ENCODE measurements at places on chromosomes 5 and 9. TPM values are rescaled to one million over a fixed set of nuclear protein-coding genes. Genes with fewer than 3 reads are reported as not detected.

PCDHB9 gene
- 1.3 TPM for total RNA-seq

TNFAIP8 gene
- total RNA-seq: 15.6 TPM

SLC4A9 gene
- not detected for total RNA-seq

LCN1 gene
- not detected for total RNA-seq

FYB1 gene
- total RNA-seq: 24.4 TPM

RANBP17 gene
- 22.9 TPM for total RNA-seq

CARTPT gene
- not detected for total RNA-seq

CAVIN4 gene
- 1.0 TPM for total RNA-seq

MELK gene
- total RNA-seq: 9.4 TPM

C9orf78 gene
- 30.1 TPM for total RNA-seq

CER1 gene
- total RNA-seq: not detected

TEX48 gene
- total RNA-seq: not detected

UAP1L1 gene
- 43.1 TPM for total RNA-seq

GDA gene
- total RNA-seq: not detected

SLC35D2 gene
- total RNA-seq: 24.8 TPM

PKD2L2 gene
- not detected for total RNA-seq

UNC5A gene
- 0.24 TPM for total RNA-seq

SGCD gene
- 15.5 TPM for total RNA-seq

TLX3 gene
- not detected for total RNA-seq

ANKRD33B gene
- total RNA-seq: 1.8 TPM

CCDC192 gene
- not detected for total RNA-seq

All from left lung (tissue), 14 donors.